Stimulated activated CD8-positive, alpha-beta memory T cell treated with anti-CD3 and anti-CD28 coated beads, Interleukin-7, amount 100 ng/mL, for 1 hour (primary cell): ENCODE measurements at places on chromosomes 1 and 21.

- no peak for DNase-seq
Observed at GRCh38 chr1:207103892-207104373, at the start of gene C4BPA. C4BPA (plus strand) TSS chr1:207104233; CDS start chr1:207113026, 8,793 bp downstream.

- DNase-seq = no peak
Observed at GRCh38 chr1:200710166-200710565, 28.5 kb upstream of the CAMSAP2 start.

DNA sequence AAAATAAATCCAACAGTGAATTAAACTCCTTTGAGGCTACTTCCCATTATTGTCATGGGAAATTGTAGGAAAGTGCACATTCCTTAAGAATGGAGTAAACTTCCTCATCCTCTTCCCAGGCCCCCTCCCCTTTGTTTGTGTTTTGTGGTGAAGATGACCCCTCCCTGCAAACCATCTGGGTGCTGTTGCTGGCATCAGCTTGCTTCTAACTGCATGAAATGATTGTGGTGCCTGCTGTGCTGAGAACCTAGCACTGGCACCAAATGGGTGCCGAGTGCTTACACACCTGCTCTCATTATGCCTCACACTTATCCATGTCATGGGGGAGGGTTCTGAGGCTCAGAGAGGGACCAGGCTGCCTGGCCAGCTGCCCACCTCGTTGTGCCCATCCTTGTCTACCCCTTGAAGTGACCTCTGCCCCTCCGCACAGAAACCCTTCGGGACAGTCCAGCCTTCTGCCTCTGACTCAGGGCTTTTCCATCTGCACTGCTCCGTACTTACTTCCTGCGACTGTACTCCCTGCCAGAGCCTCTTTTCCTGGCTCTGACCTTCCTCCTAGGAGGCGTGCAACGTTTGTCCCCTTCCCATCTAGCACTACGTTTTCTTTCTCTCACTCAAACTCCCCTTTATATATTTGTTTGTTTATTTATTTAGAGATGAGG, 30.6 kb downstream of the CAPN2 start:
- DNase-seq = no peak

DNA sequence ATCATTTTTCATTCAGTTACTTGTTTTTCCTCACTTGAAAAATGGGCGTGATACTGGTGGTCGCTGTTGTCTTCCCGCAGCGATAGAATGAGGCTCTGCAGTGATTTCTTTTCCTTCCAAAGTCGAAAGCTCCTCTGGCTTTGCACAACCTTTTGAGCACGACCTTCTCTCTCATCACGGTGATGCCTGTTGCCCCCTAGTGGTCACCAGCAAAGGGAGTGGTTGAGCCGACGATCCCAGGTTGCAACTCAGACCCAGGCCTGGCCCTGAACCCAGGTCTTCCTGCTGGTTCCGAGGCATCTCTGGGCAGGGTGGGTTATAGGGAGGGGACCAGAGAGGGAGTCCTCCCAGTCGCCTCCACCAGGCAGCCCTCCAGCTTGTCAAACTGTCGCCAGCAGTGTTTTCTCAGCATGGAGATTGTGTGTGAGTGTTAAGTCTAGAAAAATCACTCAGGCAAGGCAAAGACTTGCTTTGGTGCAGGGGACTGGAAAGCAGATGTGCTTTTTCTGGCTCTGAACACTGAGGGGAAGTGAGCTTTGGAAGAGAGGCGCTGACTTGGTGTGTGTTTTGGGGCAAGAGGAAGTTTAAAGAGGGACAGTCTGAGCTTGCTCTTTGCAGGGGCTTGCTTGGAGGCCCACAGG, 285.3 kb downstream of the CAMTA1 start:
- peak; percentile 16 for DNase-seq

GRCh38 chr21:39518847-39519210, 67.1 kb downstream of the SH3BGR start:
- DNase-seq = no peak

DNA sequence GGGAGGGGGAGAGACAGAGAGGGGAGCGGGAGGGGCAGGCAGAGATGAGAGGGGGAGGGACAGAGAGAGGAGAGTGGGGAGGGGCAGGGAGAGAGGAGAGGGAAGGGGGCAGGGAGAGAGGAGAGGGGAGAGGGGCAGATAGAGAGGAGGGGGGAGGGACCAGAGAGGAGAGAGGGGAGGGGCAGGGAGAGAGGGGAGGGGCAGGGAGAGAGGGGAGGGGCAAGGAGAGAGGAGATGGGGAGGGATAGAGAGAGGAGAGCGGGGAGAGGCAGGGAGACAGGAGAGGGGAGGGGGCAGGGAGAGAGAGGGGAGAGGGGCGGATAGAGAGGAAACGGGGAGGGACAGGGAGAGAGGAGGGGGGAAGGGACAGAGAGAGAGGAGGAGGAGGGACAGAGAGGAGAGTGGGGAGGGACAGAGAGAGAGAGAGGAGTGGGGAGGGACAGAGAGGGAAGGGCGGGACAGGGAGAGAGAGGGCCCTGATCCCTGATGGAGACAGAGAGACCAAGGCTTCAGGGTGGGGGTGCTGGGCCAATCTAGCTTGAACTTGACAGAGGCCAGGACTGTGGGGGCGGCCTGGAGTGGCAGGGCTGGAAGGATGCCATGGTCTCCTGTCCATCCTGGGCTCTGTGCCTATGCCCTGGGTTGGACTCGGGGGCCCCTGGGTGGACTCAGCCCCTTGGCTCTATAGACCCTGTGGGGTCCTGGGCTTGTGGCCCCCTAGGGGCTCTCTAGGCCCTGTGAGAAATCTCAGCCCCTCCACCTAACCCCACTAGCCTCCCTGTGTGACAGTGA, 43.6 kb downstream of the DMRTB1 start:
- DNase-seq = no peak

- DNase-seq = no peak
Observed at GRCh38 chr1:209876078-209876800, 48.5 kb downstream of the UTP25 start.

DNA sequence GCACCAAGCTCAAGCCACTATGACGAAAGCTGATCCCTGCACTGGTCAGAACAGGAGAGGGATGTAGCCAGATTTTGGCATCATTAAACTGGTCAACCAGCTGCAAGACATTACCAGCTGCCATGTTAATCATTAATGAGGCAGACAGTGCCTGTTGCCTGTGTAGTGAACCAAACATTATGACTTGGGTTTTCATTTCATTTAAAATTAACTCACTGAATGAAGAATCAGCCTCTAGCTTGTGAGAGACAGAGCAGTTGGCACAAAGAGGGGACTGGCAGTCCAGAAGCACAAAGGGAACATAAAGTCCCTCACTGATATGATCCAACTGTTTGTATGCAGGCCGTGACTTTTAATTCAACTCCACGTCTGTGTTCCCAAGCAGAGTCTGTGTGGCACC, 318.9 kb downstream of the SEC16B start:
- no peak for DNase-seq

DNA sequence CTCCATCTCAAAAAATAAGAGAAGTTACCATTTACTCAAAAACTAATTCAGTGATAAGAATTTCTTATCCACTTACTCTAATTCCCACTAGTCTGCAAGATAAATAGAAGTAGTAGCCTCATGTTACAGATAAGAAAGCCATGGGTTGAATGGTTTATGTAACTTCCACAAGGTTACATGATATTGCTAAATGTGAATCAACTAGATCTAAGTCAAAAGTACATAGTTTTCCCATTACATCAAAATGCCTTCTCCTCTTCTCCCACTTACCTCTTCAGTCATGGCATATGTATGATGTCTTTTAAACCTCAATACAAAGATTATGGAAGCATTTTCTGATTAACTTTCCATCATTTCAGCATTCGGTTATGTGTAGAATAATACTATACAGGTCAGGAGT, 108.5 kb downstream of the ASH1L start:
- no peak for DNase-seq

GRCh38 chr1:152252157-152252556, 28.2 kb upstream of the HRNR start:
- no peak for DNase-seq

- no peak for DNase-seq
Observed at GRCh38 chr1:221849897-221850296, 108.0 kb upstream of the DUSP10 start.
